H9 (cell line): ENCODE measurements at places on chromosomes 1 and 21. TPM values are rescaled to one million over a fixed set of nuclear protein-coding genes. Genes with fewer than 3 reads are reported as not detected.

CD1E gene
- total RNA-seq: not detected in 2 replicates

NEK2 gene
- total RNA-seq: 16.7 and 17.6 TPM in 2 replicates

CXADR gene
- 150 and 152 TPM in 2 replicates for total RNA-seq

COL6A2 gene
- total RNA-seq: 124 and 129 TPM in 2 replicates

MAN1C1 gene
- 9.3 and 9.9 TPM in 2 replicates for total RNA-seq

CLCN6 gene
- 20.5 and 20.7 TPM in 2 replicates for total RNA-seq

GPR25 gene
- total RNA-seq: not detected in 2 replicates

HES4 gene
- total RNA-seq: 3.7 and 4.0 TPM in 2 replicates

NKAIN1 gene
- total RNA-seq: 24.0 and 25.6 TPM in 2 replicates
